ENCODE measurements at places on chromosomes 12 and 14. TPM values are rescaled to one million over a fixed set of nuclear protein-coding genes. Genes with fewer than 3 reads are reported as not detected.

Gene TNFAIP2
- total RNA-seq, result 1.4 TPM

Gene SLC7A7
- 0.51 TPM for total RNA-seq

Gene CPM
- 101 TPM for total RNA-seq

Gene KRT6C
- not detected for total RNA-seq

Gene TSHR
- total RNA-seq, result 0.24 TPM

Gene TBX5
- not detected for total RNA-seq

Gene RASAL1
- total RNA-seq, result 1.1 TPM

Gene C3AR1
- 0.63 TPM for total RNA-seq

Gene PPP1R1A
- not detected for total RNA-seq

Gene TAS2R8
- total RNA-seq, result not detected

Gene HSPA2
- 1.8 TPM for total RNA-seq

Gene SIX1
- not detected for total RNA-seq

Gene CRIP2
- 1.4 TPM for total RNA-seq

Gene LRRC10
- not detected for total RNA-seq

Gene PRB2
- total RNA-seq, result not detected

Gene SDS
- total RNA-seq, result 0.18 TPM

Gene ZDHHC22
- total RNA-seq, result not detected

Gene FZD10
- total RNA-seq, result not detected

Gene TAS2R20
- total RNA-seq, result 0.63 TPM

Gene LYZ
- 1.4 TPM for total RNA-seq

Gene SLC38A4
- total RNA-seq, result 0.25 TPM

Gene REP15
- 0.37 TPM for total RNA-seq

Gene DLGAP5
- 2.6 TPM for total RNA-seq

Gene LAG3
- 71.1 TPM for total RNA-seq

Gene FOXG1
- total RNA-seq, result not detected

Gene PSMC6
- 177 TPM for total RNA-seq

Gene ABCC9
- total RNA-seq, result 0.20 TPM

Gene YEATS4
- total RNA-seq, result 39.8 TPM

Gene FAM90A1
- total RNA-seq, result not detected

Gene MEG3
- 1.1 TPM for total RNA-seq

Gene INHBC
- 0.14 TPM for total RNA-seq

Gene UBE2N
- total RNA-seq, result 237 TPM

Gene DPPA3
- not detected for total RNA-seq

Gene SLC25A47
- total RNA-seq, result not detected

Gene PYGL
- total RNA-seq, result 0.16 TPM

Gene LRRC43
- not detected for total RNA-seq

Gene CBLN3
- 5.6 TPM for total RNA-seq

Gene RNASE2
- not detected for total RNA-seq

Gene NTS
- not detected for total RNA-seq

Gene WNT1
- not detected for total RNA-seq

Gene NEUROD4
- not detected for total RNA-seq
